HTR-8/SVneo (cell line): ENCODE measurements at places on chromosomes 2 and 18.

DNA sequence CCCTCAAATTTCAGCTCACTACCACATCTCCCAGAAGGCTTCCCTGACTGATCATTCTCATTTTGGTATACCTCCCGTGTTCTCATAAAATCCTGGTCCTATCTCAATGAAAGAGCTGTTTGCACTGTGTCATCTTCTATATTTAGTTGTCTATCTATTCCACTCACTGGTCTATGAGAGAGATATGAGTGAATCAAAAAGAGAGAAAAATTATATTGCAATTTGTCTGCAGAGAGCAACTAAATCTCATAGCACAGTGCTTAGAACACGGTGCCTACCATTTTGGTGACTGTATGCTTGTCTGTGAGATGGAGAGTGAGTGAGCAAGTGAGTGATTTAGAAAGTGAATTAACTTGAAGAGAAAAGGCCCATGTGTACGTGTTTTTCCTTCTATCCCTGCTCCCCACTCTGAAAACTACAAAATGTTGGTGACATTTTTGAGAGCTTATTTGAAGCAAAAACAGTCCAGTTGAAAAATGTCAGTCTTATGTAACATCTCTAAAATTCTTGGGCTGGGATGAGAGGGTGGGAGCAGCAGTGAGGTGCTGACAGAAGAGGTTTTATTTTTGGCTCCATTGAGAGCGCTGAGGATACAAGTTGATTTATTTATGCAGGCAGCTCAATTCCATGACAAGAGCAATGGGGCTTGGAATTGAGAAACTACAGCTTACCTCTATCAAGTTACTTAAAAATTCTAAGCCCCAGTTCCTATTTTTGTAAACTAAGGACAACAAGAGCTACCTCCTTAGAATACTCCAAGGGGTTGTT, 373.5 kb upstream of the CHST9 start:
- DNase-seq = no peak

- DNase-seq = no peak
Measured at GRCh38 chr2:154425994-154426393, 272.5 kb upstream of the KCNJ3 start.

DNA sequence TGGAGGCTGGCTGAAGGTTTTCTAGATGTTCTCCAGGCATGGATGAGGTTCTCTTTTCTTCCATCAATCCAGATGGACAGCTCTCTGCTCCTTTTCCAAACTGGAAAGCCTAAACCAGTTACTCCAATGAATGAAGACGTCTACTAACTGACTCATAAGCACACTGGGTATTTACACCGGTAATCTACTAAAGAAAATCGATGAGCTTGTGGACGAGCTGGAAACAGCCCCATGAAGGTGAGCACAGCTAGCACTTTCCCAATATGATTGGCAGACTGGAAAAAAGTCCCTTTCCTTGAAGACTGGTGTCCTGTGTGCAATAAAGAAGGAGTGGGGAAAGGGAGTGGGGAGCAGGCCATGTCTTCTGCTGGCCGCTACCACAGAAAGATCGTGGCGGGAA, 84.0 kb downstream of the ACTR2 start:
- DNase-seq = no peak

- no peak for DNase-seq
Measured at GRCh38 chr2:107430596-107431266, 396.0 kb upstream of the RGPD4 start.
